ENCODE measurements at places on chromosomes 11 and 22.

DNA sequence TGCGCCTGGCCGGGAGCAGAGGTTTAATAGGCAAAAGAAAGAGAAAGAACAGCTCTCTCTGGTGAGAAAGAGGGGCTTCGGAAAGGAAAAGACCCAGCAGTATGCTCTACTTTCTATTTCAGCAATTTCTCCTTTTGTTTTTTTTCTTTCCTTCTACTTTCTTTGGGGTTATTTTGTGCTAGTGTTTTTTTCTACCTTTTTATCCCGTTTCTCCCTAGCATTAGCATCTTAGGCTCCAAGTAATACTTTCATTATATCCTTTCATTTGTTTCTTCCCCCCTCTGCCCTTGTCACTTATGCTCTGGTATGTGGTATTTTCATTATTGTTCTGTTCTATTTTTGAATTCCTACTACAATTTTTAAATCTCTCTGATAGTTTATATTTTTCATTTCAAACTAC lies 4.5 kb downstream of the SNU13 start:
- DNase-seq = no peak

DNA sequence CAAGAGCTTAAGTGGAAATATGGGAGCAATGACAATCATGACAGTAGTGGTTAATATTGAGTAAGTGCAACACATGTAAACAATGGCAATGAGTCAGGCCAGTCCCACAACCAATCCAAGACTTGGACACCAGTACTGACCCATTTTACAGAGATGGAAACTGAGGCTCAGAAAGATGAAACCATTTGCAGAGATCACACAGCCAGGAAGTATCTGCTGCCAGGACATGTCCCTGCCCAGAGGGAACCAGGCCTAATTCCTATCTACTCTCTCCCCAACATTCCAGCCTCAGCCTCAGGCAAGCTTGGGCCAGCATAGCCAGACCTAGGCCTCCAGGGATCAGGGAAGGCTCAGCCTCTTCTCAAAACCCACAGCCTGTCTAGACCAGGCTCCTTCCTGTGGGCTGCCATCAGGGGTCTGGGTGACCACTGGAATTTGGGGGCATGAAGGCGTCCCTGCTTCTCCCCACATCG lies 395.1 kb downstream of the MN1 start:
- no peak for DNase-seq

DNA sequence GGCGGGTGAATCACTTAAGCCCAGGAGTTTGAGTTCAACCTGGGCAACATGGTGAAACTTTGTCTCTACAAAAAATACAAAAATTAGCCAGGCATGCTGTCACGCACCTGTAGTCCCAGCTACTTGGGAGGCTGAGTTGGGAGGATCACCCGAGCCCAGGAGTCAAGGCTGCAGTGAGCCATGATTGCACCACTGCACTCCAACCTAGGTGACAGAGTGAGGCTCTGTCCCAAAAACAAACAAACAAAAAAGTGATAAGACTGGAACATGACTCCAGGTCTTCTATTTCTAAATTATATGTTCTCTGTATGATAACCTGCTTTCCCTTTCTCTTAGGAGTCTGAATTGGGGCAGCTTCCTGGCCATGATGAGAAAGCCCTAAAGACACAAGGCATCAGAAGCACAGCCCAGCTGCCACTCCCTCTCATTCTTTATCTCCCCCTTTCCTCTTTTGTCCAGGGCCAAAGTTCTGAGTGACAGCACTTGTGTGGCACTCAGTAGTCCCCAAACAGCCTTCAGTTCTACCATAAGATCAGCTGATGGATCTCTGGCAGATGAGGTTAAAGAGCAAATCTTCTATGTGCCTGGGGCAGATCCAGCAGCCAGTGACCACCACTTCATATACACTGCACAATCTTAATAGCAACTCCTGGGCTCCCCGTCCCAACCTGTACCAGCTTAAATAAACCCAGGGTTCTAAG lies 136.0 kb downstream of the C11orf58 start:
- DNase-seq = no peak

- no peak for DNase-seq
These were observed 167.1 kb upstream of the TTC12 start for GRCh38 chr11:113147249-113147648.

GRCh38 chr22:42676059-42676607 lies 26.9 kb upstream of the CYB5R3 start:
- no peak for DNase-seq

Data from MM.1S (cell line).